Esophagus squamous epithelium (tissue), 5 donors: ENCODE measurements at places on chromosomes 4 and X. TPM values are rescaled to one million over a fixed set of nuclear protein-coding genes. Genes with fewer than 3 reads are reported as not detected.
A peak's percentile ranks its signal among the peaks of the same experiment; 100 is the strongest.

ZDHHC15 gene
- total RNA-seq, result 0.26 TPM

JAKMIP1 gene
- 0.67 TPM for total RNA-seq

USP46 gene
- total RNA-seq, result 12.0 TPM

STARD8 gene
- total RNA-seq, result 9.9 TPM

ANTXR2 gene
- 60.3 TPM for total RNA-seq

SLC39A8 gene
- 5.1 TPM for total RNA-seq

FGD1 gene
- 4.4 TPM for total RNA-seq

TMPRSS11D gene
- 161 TPM for total RNA-seq

GRCh38 chr4:136320465-136320813 lies 1211.9 kb downstream of the PCDH18 start:
- no peaks in the 10 kb centered on the region for H3K27me3 ChIP-seq
- H3K27ac ChIP-seq, result no peak overlapping the region
- H3K4me3 ChIP-seq, result no peak overlapping the region
- DNase-seq, result no peak
- no peaks in the 10 kb centered on the region for H3K4me1 ChIP-seq

DNA sequence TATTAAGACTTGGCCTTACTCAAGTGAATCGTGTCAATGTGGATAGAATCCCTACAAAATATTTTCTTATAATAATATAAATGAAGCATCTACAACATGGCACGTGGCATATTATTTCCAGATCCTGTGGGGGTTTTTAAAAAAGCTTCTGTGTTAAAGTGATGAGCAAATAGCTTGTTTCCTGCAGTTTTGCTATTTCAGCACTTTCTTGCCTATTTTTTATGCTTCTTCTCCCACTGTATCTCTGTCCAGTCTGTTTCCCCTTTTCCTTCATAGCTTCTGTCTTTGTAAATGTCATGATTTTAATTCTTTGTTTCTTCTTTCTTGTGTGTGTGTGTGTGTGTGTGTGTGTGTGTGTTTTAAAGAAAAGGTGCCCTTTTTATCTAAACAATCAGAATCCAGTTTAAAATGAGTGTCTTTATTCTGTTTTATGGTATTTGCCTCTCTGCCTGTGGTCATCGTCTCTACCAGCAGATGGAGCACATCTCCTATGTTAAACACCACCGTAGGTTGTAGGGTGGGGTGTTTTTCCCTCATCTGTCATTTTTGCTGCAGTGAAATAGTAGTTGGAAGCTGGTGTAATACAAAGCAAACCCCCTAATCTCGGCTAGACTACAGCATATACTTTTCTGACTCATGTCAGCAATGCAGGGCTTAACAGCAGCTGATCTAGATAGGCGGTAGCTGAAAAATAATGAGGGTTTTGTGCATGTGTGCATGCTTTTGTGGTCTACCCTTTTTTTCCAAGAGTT lies 33.1 kb downstream of the FTHL17 start:
- DNase-seq, result no peak
- H3K4me1 ChIP-seq, result no peaks in the 10 kb centered on the region
- H3K36me3 ChIP-seq, result no peaks in the 10 kb centered on the region
- H3K27ac ChIP-seq, result no peak overlapping the region
- no peak overlapping the region for H3K4me3 ChIP-seq
- no peaks in the 10 kb centered on the region for H3K27me3 ChIP-seq

- no peak overlapping the region for H3K4me3 ChIP-seq
- H3K4me1 ChIP-seq, result no peaks in the 10 kb centered on the region
- H3K27ac ChIP-seq, result no peak overlapping the region
- H3K27me3 ChIP-seq, result no peaks in the 10 kb centered on the region
- H3K36me3 ChIP-seq, result peaks cover 100% of the 10 kb centered on the region
- DNase-seq, result no peak
These were observed 53.1 kb downstream of the GAK start for GRCh38 chr4:878796-879728.

DNA sequence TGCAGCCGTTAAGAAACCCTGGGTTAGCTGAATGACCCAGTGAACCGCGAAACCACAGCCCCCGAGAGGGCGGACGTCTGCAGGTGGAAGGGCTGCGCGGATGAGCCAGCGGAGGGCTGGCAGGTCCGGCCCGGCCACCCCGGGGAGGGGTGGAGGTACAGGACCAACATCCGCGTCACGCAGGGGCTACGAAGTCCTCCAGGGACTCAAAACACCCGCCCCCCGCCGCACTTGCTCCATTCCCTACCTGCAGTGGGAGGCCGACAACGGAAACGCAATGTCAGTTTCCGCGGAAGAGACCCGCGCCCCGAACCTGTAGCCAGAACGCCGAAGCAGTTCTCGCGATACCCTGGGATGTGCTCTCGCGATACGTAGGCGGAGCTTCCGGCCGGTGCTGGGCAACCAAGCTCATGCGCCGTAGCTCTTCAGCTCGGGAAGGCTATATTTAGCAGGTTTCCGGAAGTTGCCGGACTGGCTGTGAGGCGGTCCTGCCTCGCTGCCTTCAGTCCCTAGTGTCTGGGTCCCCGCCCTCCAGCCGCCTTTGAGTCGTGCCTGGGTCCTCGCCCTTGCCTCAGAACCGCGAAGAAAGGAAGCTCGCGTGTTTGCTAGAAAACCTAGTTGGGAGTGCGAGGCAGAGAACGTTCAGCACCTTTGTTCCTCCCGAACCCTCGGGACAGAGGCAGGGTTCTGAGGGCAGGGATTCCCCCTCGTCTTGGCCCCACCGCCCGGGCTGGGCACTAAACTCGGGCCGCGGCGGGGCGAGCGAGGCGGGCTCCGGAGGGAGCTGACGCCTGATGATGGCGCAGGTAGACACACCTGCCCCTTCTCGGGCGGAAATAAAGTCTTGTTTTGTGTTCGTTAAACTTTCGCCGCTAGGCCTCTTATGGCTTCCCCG lies at the start of the genes OFD1 and TRAPPC2:
Gene OFD1 (plus strand): TSS at position 471 of the 895 bp plus-strand sequence. CDS start 324 bp downstream, at position 795.
Gene TRAPPC2 (minus strand): TSS at position 343 of the 895 bp plus-strand sequence. CDS start 14,657 bp downstream, outside the sequence.
- H3K4me3 ChIP-seq, result peak within 1 kb of the TSS; percentile 76
- peak within 1 kb of the TSS; percentile 92 for H3K27ac ChIP-seq

DNA sequence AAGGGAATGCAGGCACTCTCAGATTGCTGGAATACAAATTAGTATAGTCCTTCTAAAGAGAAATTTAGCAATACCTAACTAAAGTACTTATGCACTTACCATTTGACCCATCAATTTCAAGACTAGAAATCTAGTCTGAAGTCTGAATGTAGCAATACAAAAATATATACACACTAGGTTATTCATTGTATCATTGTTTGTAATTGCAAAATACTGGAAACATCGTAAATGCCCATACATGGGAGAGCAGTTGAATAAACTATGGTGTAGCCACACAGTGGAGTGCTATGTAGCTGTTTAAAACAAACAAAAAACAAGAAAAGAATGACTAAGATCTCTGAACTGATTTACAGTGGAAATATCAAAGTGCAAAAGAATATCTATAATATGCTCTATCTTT lies 346.4 kb downstream of the ZNF674 start:
- no peaks in the 10 kb centered on the region for H3K4me1 ChIP-seq
- no peak overlapping the region for H3K4me3 ChIP-seq
- DNase-seq, result no peak
- no peaks in the 10 kb centered on the region for H3K27me3 ChIP-seq

DNA sequence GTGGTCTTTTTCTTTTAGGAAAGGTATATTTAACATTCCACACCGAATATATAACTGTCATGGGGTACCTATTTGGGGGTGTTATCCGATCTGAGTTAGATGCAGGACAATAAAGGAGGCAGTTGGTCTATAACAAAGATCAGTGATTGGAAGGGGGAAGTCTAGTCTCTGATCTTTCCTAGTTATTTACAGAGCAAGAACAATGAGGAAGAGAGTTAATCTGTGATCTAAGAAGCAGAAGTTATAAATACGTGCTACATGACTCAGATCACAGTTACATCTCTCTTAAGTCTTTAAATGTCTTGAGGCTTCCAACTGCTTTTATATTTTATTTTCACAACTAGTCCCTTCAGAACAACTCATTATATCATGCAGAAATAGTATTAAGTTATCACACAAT lies 33.2 kb upstream of the ARMCX4 start:
- H3K27me3 ChIP-seq, result no peaks in the 10 kb centered on the region
- H3K4me3 ChIP-seq, result no peak overlapping the region

DNA sequence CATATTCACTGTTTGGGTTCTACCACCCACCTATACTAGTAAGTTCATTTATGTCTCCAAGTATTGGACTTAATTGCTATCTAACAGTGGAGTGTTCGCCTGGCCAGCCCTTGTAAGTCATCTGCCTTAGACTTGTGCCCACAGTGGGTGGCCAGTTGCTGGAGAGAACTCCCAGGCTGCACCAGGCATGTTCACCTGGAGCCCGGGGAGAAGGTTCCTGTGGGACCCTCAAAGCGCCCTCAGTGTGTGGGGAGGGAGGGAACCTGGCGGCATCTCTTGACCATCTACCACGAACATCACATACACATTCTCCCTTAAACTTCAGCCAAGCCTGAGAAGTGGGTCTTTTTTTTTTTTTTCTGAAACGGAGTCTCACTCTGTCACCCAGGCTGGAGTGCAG lies 138.1 kb downstream of the CPZ start:
- no peak overlapping the region for H3K4me3 ChIP-seq
- no peaks in the 10 kb centered on the region for H3K4me1 ChIP-seq
- no peaks in the 10 kb centered on the region for H3K36me3 ChIP-seq
- DNase-seq, result no peak
- H3K27me3 ChIP-seq, result no peaks in the 10 kb centered on the region

DNA sequence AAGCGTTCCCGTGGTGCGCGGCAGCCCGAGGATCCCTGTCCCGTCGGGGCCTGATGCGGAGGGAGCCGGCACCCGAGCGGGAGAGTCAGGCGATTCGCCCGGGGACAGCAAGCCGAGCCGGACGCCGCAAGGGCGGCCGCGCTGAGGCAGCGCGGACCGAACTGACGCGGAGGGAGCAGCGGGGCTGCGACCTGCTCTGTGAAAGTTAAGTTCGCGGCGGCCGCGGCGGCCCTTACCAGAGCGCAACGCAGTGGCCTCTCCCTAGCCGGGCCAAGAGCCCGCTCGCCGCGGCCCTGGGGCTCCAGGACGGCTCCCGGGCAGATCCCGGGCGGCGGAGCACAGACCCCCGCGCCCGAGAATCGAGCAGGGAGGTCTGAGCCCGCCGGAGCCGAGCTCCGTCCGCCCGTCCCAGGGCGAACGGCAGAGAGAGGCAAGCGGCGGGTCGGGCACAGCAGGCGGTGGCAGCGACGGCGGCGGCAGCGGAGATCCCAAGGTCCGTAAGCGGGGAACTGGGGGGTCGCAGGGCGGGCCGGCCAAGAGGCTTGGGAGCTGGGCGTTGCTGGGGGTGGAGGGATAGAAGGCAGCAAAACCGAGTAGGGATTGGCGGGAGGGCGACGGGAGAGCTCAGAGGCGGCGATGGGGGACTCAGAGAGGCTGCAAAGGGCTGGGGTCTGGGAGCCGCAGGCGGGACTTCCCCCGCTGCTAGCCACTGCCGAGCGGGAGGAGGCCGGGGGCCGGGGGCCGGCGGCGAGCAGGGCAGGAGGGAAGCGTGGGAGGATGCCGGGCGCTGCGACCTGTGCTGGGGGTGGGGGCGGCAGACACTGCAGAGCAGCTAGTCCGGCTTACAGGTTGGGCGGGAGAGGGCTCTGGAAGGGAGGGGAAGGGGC lies 1.0 kb downstream of the GPR50 start:
- no peak for DNase-seq
- H3K27me3 ChIP-seq, result peaks cover 3% of the 10 kb centered on the region
- H3K4me3 ChIP-seq, result peak overlapping the region; percentile 20
- no peaks in the 10 kb centered on the region for H3K4me1 ChIP-seq
- H3K27ac ChIP-seq, result no peak overlapping the region
- H3K36me3 ChIP-seq, result no peaks in the 10 kb centered on the region

- no peaks in the 10 kb centered on the region for H3K27me3 ChIP-seq
- H3K27ac ChIP-seq, result no peak overlapping the region
- H3K36me3 ChIP-seq, result no peaks in the 10 kb centered on the region
- H3K4me1 ChIP-seq, result no peaks in the 10 kb centered on the region
- DNase-seq, result no peak
These were observed 19.3 kb downstream of the WDR13 start for GRCh38 chrX:48616576-48616975.

- no peak overlapping the region for H3K4me3 ChIP-seq
- no peaks in the 10 kb centered on the region for H3K36me3 ChIP-seq
- H3K27me3 ChIP-seq, result no peaks in the 10 kb centered on the region
- H3K27ac ChIP-seq, result no peak overlapping the region
- DNase-seq, result no peak
These were observed 85.9 kb downstream of the UNC5C start for GRCh38 chr4:95462921-95463320.
